ENCODE measurements at places on chromosomes 12 and 14.

- no peak for DNase-seq
Observed at GRCh38 chr12:28709986-28710685, 438.9 kb upstream of the FAR2 start.

GRCh38 chr14:88852632-88853031 lies 28.2 kb downstream of the TTC8 start:
- no peak for DNase-seq

DNA sequence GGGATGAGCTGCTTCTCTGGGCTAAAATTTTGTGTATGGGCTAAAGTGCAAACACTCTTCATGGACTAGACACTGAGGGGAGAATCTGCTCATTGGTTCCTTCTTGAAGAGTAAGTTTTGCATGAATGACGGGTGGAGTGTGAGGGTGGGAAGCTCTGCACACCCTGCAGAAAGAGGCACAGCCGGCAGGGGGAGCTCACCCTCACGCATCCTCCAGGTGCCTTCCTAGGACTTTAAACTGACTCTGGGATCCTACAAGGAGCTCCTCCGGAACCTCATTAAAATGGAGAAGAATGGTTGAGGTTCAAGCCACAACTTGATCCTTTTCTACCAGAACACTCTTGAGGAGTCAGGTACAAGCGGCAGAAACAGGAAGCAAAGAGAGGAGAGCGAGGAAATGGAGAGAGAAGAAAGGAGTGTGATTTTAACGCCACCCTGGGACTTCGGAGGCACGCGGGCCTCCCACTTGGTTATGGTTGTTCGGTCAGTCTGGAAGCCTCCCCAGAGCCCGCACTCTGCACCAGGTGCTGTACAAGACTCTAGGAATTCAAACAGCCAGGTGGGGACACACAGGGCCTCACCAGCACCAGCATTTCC lies 87.5 kb downstream of the SETD3 start:
- peak; percentile 51 for DNase-seq

DNA sequence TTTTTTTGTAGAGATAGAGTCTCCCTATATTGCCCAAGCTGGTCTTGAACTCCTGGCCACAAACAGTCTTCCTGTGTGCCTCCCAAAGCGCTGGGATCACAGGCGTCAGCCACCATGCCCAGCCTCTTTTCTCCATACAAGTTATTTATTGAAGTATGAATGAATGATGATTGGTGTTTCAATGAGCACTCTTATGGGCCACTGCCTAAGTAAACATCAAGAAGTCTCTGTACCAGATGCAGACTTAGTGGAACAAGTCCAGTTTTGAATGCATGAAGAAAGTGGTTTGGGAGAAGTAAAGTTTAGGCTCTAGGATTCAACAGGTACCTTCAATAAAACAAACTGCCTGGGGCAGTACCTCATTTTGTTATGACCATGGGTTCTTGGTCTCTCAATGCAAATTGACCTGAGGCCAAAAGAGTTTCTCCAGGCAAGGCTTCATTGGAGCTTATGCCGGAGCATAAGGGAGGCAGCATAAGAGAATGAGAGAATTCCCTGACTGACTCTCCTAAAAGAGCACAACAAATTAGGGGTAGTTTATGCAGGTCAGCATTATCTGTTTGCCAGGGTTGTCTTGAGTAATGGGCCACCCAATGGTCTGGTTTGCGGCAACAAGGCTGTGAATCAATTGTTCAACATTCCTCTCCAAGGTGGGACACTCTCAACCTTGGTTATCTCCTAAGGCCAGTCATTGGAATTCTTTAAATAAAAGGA lies 1.1 kb upstream of the GMFB start:
- no peak for DNase-seq

GRCh38 chr12:107929436-107929835 lies 154.9 kb downstream of the ASCL4 start:
- DNase-seq: peak; percentile 34

DNA sequence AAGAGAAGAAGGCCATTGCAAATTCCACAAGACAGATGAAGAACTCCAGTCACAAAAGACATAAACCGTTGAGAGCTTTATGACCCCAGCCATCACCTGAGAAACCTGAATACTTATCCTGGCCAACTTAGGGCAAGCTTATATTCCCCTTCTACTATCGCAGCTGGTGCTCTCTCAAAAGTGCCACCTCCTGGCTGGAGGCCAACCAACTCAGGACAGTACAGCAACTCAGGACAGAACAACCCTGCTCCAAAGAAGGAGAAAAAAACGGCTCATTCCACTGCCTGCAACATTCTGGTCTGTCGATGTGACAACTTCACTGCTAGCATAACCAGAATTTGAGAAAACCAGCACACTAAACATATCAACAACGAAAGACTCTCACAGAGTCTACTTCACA lies 9.7 kb upstream of the KRT6B start:
- DNase-seq: no peak

Measured in RWPE1 (cell line).